ENCODE measurements at places on chromosomes 1 and 21. TPM values are rescaled to one million over a fixed set of nuclear protein-coding genes. Genes with fewer than 3 reads are reported as not detected.
A peak's percentile ranks its signal among the peaks of the same experiment; 100 is the strongest.

AADACL4 gene
- not detected for total RNA-seq

- H3K4me3 ChIP-seq = peak within 1 kb of the TSS; percentile 7
- peak within 1 kb of the TSS; percentile 13 for H3K27ac ChIP-seq
- peak; percentile 30 for DNase-seq
- peaks cover 5% of the 10 kb centered on the region for H3K27me3 ChIP-seq
- H3K36me3 ChIP-seq = no peaks in the 10 kb centered on the region
Observed at GRCh38 chr1:213987927-213988506, at the start of gene PROX1. PROX1 (plus strand) TSS chr1:213987973; CDS start chr1:213996536, 8,563 bp downstream.

DNA sequence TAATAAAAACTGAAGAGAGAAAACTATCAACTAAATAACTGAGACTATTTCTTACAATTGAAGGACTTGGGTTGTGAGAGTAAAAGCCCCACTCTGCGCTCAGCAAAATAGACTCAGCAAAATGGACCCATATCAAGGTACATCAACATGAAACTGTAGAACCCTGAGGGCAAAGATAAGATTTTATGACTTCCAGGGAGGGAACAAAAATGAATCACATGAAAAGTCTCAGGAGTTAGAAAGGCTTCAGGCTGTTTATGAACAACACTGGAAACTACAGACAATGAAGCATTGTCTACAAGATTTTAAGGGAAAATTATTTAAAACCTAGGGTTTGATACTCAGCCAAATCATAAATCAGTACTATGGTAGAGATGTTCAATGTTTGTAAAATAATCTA lies 434.3 kb downstream of the PTPRC start:
- no peaks in the 10 kb centered on the region for H3K4me1 ChIP-seq
- no peaks in the 10 kb centered on the region for H3K36me3 ChIP-seq
- no peak overlapping the region for H3K27ac ChIP-seq
- no peak overlapping the region for H3K4me3 ChIP-seq
- DNase-seq = no peak
- H3K27me3 ChIP-seq = no peaks in the 10 kb centered on the region

GJA8 gene
- total RNA-seq = not detected

AK2 gene
- total RNA-seq = 90.1 TPM

All from upper lobe of left lung (tissue), 6 donors.